ENCODE measurements at places on chromosomes 5 and 9. TPM values are rescaled to one million over a fixed set of nuclear protein-coding genes. Genes with fewer than 3 reads are reported as not detected.

Gene CMYA5
- total RNA-seq = 0.49 TPM

Gene SPATA31D4
- total RNA-seq = not detected

Gene PRUNE2
- total RNA-seq = 26.5 TPM

DNA sequence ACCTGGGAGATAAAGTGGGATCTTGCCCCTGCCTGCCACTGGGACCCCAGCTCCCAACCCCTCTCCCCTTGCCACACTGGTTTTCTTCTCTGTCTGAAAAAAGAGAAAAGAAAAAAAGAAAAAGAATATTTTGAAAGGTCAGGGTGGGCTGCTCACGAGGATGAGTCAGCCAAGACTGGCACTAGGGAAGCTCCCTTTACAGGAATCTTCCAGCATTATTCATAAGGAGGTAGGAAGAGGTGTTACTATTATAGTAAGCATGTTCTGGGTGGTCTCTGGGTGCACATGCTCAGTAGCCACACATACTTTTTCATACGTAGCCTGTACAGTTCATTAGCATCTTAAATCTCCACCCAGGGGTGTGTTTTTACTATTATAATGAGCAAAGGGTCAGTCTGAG is 46.8 kb upstream of the HAND1 start:
- no peak for DNase-seq
- H3K27ac ChIP-seq = no peak overlapping the region
- peaks cover 14% of the 10 kb centered on the region for H3K4me1 ChIP-seq
- peaks cover 19% of the 10 kb centered on the region for H3K27me3 ChIP-seq
- no peak overlapping the region for H3K4me3 ChIP-seq

GRCh38 chr9:15182101-15182551 is 124.9 kb downstream of the TTC39B start:
- no peaks in the 10 kb centered on the region for H3K36me3 ChIP-seq
- H3K4me1 ChIP-seq = peaks cover 8% of the 10 kb centered on the region
- DNase-seq = no peak
- no peaks in the 10 kb centered on the region for H3K27me3 ChIP-seq
- H3K27ac ChIP-seq = no peak overlapping the region

DNA sequence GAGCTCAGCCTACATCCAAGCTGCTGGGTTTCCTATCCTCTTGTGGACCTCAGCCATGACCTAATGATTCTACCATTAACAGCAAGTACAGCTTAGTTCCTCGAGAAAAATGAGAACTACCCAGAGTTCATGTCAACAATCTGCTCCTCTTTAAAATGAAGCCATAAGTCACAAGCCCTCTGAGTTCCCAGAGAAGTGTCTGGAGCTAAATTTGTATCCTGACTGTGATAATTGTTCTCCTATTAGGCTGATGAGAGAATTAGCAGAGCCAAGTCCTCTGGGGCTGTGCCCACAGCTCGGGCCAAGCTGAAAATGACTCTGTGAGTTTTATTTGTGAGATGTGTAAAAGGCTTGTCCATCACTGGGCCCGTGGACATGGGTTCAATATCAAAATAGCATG is 145.1 kb upstream of the SMIM23 start:
- no peak overlapping the region for H3K4me3 ChIP-seq
- no peaks in the 10 kb centered on the region for H3K36me3 ChIP-seq
- no peak for DNase-seq
- H3K4me1 ChIP-seq = peaks cover 17% of the 10 kb centered on the region

GRCh38 chr9:79858508-79858907 is 286.7 kb downstream of the TLE4 start:
- no peak for DNase-seq
- no peaks in the 10 kb centered on the region for H3K36me3 ChIP-seq
- no peaks in the 10 kb centered on the region for H3K4me1 ChIP-seq
- H3K27me3 ChIP-seq = no peaks in the 10 kb centered on the region
- no peak overlapping the region for H3K4me3 ChIP-seq

GRCh38 chr5:143449772-143450171 is 46.3 kb upstream of the NR3C1 start:
- no peak overlapping the region for H3K4me3 ChIP-seq
- no peaks in the 10 kb centered on the region for H3K36me3 ChIP-seq
- 0 out of 2 replicates have a peak, but pooled peaks cover 5% of the 10 kb centered on the region for H3K4me1 ChIP-seq
- DNase-seq = no peak

DNA sequence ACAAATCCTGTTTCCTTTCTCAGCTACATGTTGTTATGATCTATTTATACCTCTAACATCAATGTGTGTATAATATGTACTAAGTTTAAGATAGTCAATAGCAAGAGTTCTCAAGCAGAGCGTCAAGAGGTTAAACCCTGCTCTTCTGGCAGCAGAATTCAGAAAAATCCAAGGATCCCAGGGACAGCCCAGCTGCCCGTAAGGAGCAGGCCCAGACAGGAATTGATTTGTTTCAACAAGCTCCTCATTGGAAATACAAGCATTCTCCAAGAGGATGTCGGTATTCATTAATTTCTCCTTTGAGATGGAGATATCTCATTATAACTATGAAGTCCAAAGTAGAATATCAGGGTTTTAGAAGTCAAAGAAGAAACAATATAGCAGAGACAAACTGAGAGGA is 14.9 kb downstream of the EFNA5 start:
- H3K36me3 ChIP-seq = no peaks in the 10 kb centered on the region
- no peaks in the 10 kb centered on the region for H3K27me3 ChIP-seq
- H3K4me3 ChIP-seq = no peak overlapping the region
- H3K27ac ChIP-seq = no peak overlapping the region

Data from GM23338 (cell line).